ENCODE measurements at places on chromosomes 4 and X.

DNA sequence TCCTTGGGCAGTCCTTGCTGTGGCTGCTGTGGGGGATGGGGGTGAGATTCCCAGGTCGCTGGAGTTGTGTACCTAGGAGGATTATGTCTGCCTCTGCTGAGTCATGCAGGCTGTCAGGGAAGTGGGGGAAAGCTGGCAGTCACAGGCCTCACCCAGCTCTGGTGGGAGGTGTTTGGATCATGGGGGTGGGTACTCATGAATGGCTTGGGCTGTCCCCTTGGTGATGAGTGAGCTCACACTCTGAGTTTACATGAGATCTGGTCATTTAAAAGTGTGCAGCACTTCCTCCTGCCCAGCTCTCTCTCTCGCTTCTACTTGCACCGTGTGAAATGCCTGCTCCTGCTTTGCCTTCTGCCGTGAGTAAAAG, 24.6 kb upstream of the PDLIM3 start:
- peak; percentile 77 for DNase-seq

DNA sequence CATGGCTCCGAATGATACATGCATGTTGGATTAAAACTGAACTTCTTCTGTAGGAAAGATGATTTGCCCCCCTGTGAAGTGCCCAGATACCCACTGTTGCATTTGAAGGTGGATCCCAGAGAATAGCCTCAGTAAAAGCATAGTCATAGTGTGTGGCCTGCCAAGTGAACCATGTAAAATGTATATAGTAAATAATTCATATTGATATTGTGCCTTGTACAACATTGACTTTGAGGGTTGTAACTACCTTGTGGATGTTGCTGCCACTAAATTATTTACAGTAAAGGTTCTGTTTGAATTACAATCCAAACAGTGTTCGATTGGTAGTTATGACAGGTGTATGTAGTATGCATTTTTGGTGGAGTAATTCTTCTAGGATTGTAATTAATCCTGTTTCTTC, 19.2 kb downstream of the TMEM131L start:
- DNase-seq, result no peak

GRCh38 chr4:109211671-109212070, 90.8 kb downstream of the COL25A1 start:
- peak; percentile 50 for DNase-seq

- no peak for DNase-seq
These were observed 245.9 kb upstream of the GIMD1 start for GRCh38 chr4:106614441-106614840.

- peak; percentile 88 for DNase-seq
These were observed at the start of gene FGFRL1 for GRCh38 chr4:1011022-1011665. Gene FGFRL1, plus strand, starts transcription at chr4:1011626. Its CDS starts 860 bp downstream, at chr4:1012486.

- DNase-seq, result no peak
These were observed 27.4 kb downstream of the LEF1 start for GRCh38 chr4:108141213-108141950.

- no peak for DNase-seq
These were observed 188.4 kb upstream of the TRPC5 start for GRCh38 chrX:112270991-112271390.

DNA sequence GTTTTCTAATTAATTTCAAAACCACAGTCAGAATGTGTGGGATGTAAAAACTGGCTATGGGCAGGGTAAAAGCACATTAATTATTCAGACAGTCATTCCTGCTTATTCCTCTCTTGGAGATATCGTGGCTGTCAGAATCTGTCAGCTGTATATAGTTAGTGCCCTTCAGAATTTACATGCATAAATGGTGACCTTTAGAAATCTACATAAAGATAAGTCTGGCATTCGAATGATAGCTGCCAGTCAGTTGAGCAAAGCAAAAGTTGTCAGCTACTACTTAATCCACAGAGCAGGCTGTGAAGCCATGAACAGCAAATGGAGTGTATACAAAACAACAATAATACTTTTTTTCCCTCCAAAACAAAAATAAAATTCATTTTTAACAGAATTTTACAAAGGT, 189.5 kb downstream of the ADGRL3 start:
- DNase-seq, result no peak

DNA sequence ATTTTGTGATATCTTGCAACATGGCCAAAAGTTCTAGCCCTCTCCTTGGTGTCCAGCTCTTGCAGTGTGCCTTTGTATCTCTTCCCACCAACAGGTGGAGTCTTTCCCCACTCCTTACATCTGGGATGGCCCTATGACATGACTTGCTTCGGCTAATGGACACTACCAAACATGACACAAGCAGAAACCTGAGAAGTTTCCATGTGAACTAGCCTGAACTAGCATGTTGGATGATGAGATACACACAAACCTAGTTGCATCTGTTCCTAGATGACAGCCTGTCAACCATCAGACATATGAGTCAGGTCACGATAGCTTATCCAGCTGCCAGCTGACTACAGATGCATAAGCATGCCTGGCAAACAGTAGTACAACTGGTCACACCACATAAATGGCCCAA, 207.5 kb upstream of the FTHL17 start:
- peak; percentile 31 for DNase-seq

DNA sequence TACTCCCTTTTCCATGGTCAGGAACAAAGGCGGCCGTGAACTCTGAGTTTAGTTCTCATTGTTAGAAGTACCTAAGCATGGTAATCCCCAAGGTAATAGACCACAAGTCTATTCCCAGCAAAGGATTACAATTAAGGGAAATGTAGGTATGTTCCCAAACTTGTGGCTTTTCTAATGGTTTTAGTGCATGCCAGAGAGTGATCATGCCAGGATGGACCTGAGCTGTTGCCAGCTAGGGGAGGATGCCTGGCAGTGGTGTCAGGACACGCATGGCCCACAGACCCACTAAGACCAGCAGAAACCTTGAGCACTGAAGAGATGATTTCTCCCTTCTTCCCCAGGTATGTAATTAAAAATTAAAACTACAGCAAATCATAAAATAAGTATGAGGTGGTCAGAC, 60.8 kb downstream of the COQ2 start:
- DNase-seq, result no peak

DNA sequence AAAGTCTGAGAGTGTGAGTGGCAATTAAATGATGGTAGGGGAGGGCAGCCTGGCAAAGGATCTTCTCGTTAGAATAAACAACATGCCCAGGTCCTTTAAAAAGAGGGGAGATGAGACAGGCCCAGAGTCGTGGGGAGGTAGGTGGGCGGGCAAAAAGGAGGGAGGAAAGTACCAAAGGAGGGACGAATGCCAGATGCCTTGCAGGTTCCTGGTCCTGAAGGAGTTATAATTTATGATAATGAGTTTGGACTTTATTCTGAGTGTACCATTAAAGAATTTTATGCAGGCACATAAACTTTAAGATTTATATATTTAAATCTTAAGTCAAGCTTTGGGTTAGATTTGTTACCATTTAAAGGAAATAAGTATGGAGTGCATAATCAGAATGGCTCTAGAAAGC, 62.3 kb upstream of the SMARCA5 start:
- no peak for DNase-seq

DNA sequence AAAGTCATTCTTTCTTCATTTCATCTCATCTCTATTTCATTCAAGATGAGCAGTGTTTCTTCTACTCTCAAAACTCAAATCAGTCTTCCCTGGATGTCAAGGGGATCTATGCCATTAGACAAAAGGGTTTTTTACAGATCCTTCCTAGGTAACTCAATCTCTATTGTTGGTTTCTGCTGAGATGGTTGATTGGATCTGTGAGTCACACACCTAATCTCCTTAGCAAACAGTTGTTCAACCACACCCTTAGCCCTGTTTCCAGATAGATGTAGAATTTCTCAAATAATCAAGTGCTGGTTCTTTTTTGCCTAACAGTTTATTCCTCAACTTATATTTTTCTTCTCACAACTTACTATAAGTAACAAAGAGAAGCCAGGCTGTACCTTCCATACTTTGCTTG, 200.5 kb downstream of the KDR start:
- no peak for DNase-seq

DNA sequence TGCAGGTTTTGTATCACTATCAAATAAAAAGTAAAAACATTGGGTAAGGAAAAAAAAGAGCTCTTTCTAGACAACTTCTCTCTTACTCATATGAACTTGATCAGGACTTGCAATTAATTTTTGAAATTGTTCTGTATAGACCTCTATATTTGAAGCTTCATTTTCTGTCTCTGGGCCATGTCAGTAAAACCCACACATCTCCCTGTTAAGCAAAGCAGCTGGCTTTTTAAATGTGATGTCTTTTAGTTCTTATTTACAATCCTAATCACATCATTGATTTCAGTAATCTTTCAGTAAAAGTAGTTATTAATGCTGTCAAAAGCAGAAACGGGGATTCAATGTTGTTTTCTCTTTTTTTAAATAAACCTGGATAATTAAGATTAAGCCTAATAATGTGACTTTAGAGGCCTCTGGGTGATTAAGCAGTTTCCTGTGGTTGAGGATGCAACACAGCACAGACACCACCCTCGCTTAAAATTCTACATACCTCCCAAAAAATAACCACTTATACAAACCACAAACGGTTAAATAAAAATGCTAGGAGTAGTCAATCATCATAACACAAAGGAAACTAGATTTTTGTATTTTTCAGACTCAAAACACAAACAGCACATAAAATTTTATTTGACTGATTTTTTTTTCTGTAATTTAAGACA, 5.2 kb upstream of the PCDH10 start:
- no peak for DNase-seq

- peak; percentile 35 for DNase-seq
These were observed 24.2 kb downstream of the SLC25A4 start for GRCh38 chr4:185167234-185167633.

DNA sequence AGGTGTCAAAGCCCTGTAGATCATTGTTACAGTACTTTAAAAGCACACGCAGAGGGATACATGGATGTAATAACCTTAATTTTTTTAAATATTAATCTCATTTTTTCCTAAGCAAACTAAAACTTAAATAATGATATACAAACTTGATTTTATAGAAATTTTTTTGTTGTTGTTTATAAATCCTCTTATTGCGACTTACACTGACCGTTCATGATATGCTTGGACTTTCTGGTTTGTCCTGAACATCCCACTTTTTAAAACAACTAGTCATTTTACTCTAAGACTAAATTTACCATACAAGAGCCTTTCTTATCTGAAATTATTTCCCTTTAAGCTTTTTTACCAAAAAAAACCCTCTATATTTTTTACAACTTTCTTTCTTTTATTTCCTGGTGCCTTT, 2106.0 kb downstream of the PCDH7 start:
- DNase-seq, result no peak

DNA sequence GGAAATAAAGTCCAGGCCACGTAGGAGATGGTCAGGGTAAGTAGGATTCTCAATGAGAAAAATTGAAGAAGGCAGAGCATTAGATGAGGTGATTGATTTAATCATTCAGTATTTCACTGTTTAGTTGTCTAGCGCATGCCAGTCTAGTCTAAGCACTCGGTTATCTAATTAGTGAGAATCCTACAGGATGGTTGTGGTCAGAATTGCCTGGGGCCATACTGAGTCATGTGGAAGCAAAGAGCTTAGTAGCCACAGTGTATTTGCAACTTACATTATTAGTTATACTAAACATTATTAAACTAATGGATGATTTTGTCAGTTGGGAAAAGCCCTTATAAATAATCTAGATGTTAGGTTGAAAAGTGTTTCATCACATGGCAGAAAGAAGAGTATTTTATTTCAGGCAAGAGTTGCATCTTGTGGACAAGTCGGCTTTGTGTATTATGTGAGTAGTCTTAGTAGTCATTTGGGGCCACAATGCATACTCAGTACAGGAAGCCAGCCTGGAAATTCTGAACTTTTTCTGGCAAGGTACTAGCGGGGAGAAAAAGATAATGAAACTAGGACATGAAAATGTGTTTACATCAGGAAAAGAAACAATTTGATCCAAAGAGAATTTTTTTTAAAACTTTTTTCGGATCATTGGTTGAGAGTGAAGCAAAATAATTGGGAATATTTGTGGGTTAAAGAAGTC, 31.9 kb downstream of the CPEB2 start:
- peak; percentile 60 for DNase-seq

- no peak for DNase-seq
These were observed 110.2 kb upstream of the TENM3 start for GRCh38 chr4:182133033-182133432.
